Lower lobe of right lung (tissue), 2 donors: ENCODE measurements at places on chromosomes 6 and 20.

- no peak for DNase-seq
Measured at GRCh38 chr20:10790013-10790412, 116.2 kb upstream of the JAG1 start.

DNA sequence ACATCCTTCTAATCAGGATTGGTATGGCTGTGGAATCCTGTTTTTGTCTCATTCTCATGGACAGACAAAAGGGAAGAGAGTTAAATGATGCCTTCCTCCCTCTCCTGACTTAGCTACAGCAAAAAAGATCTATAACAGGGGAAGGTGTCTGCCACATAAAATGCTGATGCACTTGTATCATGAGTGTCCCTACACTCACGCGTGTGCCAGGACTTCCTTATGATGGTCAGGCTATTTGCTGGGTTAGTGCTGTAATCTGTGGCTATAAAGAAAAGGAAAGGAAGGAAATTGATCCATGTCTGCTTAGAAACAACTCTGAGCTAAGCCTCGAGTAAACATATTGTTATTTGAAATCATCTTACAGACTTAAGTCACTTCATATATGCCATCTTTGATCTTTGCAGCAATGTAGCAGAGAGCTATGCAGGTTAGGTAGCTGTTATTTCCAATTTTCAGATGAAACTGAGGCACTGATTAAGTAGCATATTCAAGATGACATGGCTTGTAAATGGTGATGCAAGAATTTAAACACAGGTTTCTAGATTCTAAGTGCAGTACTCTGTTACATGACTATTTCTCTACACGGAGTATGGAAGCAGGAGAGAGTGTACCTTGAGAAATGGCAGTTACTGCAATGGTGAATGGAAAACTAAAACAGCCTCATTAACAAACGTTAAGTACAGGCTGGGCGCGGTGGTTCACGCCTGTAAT lies 8.4 kb upstream of the DHX35 start:
- no peak for DNase-seq

- DNase-seq, result peak; percentile 18
Measured at GRCh38 chr20:32522526-32522775, 62.7 kb downstream of the NOL4L start.

- DNase-seq, result no peak
Measured at GRCh38 chr6:142356884-142357225, 55.0 kb downstream of the ADGRG6 start.

DNA sequence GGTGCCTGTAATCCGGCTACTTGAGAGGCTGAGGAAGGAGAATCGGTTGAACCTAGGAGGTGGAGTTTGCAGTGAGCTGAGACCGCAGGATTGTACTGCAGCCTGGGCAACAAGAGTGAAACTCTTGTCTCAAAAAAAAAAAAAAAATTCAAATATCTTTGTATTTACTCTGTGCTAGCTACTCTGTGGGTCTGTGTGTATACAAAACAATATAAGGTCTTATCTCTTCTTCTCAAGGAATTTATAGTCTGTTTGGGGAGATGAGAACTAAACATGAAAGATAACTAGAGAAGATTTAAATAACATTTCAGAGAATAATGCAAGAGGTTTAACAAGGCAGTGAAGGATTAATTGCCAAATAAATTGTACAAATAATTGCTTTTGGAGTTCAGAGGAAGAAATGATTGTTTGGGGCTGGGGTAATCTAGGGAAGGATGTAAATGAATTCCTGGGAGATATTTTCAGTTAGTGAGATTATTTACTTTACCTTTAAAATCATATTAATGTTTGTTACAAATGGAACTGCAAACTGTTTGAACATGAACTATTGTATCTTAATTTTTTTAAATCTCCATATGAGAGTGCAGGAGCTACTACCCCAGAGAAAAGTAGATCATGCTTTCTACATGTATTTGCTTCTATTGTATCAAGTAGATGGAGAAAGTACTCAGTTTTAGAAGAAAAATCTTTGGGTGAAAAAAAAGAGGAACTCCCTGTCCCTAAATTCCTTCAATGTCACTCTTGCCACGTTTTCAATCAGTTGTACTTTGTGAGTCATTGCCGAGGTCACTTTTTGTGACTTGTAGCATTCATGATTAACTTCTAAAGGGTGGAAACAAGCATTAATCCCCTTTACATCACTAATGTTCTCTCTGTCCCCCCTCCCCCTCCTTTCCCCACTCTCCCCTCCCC lies 39.0 kb downstream of the NCOA3 start:
- no peak for DNase-seq

DNA sequence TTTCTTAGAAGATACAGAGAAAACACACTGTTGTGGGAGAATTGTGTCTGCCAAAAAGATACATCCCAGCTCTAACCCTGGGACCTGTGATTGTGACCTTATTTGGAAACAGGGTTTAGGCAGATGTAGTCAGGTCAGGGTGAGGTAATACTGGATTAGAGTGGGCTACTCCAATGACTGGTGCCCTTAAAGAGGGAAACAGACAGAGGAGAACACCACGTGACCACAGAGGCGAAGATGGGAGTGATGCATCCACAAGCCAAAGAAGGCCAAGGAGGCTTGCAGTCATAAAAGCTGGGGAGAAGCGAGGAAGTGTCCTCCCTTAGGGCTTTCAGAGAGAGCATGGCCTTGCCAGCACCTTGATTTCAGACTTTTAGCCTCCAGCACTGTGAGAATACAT lies 35.6 kb downstream of the SLC52A3 start:
- DNase-seq, result no peak

DNA sequence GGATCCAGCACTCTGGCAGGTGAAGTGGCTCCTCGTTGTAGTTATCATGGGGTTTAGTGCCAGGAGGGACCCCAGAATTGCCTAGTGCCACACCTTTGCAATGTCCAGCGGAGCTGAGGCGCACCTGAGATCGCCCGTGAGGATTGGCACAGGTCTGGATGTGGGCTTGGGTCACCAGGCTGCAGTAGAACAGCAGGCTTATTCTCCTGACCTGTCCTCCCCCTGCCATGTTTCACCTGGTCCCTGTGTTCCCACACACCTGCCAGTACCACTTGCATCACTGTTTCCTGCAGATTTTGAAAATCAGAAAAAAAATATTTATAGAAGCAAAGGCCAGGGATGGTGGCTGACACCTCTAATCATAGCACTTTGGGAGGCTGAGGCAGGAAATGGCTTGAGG lies 16.7 kb downstream of the ENTPD6 start:
- DNase-seq, result no peak

- DNase-seq, result no peak
Measured at GRCh38 chr6:40753048-40753447, 165.9 kb upstream of the LRFN2 start.
